ENCODE measurements at places on chromosomes 13 and 19.

- no peak for DNase-seq
These were observed 1375.6 kb downstream of the EFNB2 start for GRCh38 chr13:105159841-105160240.

DNA sequence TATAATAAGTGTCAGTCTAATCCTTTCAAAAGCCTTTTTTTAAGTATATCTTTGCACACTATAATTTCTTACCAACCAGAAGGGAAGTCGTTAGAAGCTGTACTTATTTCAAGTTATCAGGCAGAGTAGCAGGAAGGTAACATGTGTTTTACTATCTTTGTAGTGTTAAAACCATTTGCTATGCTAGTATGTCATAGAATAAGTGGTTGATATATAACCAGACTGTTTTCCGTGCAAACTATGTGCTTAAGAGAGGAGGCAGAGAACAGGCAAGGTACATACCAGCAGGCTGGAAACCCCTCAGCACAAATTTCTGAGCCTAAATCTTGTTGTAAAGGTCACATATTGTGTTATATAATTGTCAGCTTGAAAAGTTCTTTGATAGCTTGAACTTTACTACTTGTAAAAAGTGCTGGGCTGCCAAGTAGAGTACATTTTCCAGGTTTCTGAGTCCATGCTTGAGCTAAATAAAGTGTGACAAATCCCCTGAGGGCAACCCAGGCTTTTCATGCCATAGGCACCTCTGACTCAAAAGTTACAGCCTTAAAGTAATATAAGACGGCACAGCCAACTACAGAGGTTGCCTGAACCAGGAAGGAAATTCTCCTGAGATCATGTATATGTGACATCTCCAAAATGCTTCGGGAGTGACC lies 1297.4 kb downstream of the PCDH9 start:
- no peak for DNase-seq

- DNase-seq: no peak
These were observed 16.3 kb downstream of the KBTBD7 start for GRCh38 chr13:41178040-41178439.

DNA sequence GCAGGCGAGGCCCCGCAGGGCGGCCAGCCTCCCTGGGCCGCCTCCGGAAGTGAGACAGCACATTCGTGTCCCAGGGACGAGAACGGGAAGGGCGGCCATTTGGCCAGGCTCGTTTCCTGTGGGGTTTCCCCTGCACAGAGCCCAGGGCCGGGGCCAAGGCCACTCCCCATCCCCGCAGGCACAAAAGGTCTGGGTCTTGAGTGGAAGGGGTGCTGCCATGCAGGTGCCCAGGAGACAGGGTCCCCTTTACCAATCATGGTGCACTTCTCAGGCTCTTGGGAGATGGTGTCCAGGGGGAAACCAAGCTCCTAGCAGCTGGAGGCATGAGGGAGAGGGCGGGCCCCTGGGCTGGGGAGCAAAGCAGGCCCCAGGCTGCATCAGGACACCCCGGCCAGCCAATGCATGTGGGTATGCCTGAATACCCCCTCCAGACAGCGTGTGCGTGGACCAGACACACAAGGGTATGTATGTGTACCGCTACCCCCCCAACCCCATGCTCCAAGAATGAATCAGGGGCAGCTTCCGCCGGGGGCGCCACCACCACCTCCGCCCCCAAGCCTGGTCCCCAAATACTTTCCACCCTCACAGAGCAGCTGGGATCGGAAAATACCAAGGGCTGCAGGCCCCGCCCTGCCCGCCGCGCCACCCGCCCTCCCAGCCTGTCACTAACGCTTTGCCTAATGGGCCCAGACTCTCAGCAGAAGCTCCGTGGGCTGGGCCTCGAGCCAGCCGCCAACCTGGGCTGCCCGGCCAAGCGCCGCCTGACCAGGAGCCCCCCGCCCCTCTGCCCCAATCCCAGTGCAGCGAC lies 37.6 kb upstream of the NANOS3 start:
- peak; percentile 79 for DNase-seq

GRCh38 chr13:44904967-44905366 lies 84.3 kb downstream of the NUFIP1 start:
- DNase-seq: no peak

- DNase-seq: no peak
These were observed 6.3 kb downstream of the KLK3 start for GRCh38 chr19:50861010-50861409.

Measured in effector memory CD8-positive, alpha-beta T cell (primary cell).